ENCODE measurements at places on chromosomes 12 and 14.

- no peak for DNase-seq
Measured at GRCh38 chr14:103185051-103186029, 62.1 kb downstream of the TNFAIP2 start.

- no peak for DNase-seq
Measured at GRCh38 chr14:103139132-103140025, 16.1 kb downstream of the TNFAIP2 start.

DNA sequence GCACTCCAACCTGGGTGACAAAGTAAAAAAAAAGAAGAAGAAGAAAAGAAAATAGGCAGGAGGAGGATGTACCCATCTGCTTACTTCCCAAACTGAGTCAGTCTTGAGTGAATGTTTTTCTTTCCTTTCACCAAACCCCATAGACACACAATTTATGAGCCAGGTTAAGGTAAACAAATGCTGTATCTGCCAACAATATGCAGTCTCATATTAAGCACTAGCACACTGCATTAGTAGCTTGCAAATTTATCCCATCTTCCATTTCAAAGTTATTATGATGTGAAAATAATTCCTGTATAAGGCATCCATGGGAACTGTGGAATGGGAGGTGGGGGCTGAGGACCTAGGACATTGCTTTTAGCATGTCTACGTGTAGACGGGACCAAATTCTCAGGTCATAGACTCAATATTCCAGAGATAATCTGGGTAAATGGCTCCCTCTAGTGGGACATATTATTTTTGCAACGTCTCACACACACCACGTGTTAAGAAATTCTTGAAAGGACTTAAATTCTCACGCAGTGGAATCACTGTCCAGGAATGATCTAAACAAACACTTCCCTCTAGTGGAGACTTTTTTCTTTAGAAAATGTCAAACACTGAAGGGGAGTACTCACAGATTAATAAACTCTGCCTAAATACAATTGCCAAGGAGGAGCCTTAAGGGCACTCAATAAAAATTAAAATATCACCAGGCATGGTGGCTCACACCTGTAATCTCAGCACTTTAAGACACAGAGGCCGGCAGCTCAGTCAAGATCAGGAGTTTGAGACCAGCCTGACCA, 17.1 kb upstream of the OR10P1 start:
- no peak for DNase-seq

DNA sequence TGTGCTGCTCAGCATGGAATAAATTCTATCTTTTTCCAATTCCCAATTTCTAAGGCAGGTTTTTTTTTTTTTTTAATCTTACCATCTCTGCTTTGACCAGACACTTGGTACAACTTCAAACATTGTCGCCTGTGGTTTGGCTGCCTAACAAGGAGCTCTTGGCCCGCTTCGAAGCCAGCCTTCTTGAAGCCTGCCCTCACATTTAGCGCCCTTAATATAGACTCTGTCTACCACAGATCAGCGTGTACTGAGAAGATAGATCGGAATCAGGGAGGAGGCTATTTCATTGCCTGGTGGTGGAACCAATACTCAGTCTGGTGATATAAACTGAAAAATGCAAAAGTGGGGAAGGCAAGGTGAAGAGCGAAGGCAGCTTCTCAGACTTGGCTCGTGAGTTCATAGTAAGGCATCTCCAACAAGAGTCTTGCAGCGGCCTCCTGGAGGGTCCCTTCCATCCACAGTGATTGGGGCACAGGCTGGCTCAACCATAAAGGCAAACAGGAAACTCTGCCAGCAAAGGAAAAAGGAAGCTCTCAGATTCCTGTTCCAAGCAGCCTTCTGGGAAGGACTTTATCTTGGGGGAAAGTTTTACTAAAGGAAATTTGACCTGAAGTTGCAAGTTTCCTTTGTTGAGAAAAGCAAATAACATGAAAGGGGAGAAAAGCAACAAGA, 103.2 kb upstream of the BCL2L14 start:
- no peak for DNase-seq

GRCh38 chr14:101032433-101032832, 128.9 kb upstream of the RTL1 start:
- no peak for DNase-seq

DNA sequence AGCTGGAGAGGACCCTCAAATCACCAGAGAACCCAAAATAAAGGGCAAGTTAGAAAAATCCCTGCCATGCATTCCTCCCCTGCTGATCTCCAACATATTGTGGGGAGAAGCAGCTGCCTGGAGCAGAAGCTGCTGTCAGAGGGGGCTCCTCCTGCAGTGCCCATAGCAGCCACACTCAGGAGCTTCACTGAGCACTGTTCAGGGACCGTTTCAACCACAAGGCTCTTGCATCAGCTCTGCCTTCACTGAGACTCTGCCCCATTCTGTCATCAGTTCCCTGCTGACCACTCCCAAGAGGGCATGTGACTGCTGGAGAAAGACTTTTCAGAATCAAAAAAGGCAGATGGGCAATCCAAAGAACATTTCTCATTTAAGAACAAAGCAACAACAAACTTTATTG, 392.7 kb downstream of the GALC start:
- DNase-seq: no peak

DNA sequence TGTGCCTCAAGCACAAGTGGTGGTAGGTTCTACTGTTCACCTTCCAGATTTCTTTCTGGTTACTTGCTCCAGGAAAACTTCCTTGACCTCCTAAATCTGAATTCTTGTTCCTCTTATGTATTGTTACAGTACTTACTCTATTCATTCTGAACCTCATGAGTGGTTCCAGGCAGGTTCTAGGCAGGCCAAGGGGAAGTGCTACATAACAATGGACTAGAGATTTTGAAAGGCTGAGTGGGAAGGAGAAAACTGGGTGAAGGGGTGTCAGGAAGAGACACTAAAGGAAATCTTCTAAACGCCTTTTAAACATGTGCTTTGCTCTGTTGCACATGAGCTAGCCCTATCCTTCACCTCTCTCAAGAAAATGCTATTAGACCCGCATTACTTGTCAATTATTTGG, 1.6 kb downstream of the YARS2 start:
- no peak for DNase-seq

DNA sequence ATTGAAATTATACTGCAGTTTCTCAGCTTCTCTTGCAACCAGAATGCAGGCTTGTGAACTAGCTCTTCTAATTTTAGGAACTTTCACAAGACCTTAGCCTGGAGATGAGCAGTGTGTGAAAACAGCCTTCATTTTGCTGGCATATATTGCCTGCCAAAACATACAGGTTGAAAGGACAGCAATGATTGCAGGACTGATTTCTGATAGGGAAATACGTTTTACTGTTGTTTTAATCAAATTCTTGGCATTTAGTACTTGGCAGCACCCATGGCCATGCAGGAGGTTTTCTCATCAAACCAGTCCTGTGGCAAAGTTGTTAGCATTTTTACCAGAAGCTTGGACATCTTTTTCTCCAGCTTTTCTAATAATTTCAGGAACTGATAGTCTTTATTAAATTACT, 91.9 kb upstream of the MUCL1 start:
- DNase-seq: no peak
